ENCODE measurements at places on chromosomes 4 and X.

DNA sequence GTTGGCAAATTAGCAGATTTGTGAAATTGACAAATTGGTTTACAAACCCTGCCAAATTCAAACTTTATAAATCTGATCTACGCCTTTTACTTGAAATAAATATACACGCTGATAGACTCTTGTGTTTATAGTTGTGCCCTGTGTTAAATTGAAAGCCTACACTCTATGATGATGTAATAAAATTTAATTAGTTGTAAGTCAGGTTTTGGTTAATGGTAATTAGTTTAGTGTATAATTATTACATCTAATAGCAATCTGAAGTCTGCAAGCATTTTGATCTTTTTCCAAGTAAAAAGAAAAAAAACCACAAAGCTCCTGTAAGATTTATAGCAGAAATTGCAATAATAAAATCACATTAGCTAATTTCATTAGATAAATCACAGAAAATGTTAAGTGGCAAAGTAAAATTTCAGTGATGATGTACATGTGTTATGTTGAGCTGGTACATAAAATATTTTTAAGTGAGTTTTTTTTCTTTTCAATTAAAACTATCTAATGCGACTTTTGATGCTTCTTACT lies 72.7 kb upstream of the TENM3 start:
- DNase-seq = no peak

- no peak for DNase-seq
Measured at GRCh38 chr4:47315346-47315745, 148.2 kb downstream of the COMMD8 start.

- no peak for DNase-seq
Measured at GRCh38 chr4:31234494-31234893, 514.3 kb downstream of the PCDH7 start.

- no peak for DNase-seq
Measured at GRCh38 chr4:174156239-174156826, 127.1 kb downstream of the FBXO8 start.

GRCh38 chrX:98548519-98548918 lies 1664.8 kb downstream of the RPA4 start:
- no peak for DNase-seq
